ENCODE measurements at places on chromosomes 16 and 17.
A peak's percentile ranks its signal among the peaks of the same experiment; 100 is the strongest.

DNA sequence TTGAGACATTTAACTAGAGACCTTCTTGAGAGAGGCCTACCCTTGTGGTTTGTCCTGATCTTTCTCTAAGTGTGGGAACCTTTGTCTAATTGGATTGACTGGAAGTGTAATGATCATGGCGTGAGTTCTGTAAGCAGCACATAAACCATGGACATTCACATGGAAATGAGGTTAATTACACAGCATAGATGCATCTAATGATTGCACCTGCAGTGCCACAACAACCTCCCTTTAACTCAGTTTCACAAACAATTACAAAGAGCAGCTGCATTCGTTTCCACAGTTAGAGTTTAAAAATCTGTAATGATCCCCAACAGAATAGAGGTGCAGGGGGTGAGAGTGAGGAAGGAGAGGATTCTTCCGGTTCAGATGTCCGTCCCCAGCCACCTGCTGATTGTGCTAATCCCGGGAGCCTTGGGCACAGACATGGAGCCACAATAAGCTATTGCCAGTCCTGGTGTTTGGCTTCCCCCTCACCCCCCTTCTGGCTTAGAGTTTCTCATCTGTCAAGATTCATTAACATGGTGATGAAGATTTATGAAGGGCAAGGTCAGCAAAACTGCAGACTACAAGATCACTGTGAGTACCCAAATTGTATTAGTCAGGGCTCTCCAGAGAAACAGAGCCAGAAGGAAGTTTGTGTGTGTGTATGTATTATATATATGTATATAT lies 659.2 kb upstream of the SOX9 start:
- DNase-seq: peak; percentile 41

GRCh38 chr16:11583166-11583565 lies 3.6 kb downstream of the LITAF start:
- DNase-seq: no peak

- DNase-seq: peak; percentile 96
These were observed 421 bp upstream of the DLX4 start for GRCh38 chr17:49968405-49969133.

- DNase-seq: no peak
These were observed 15.7 kb downstream of the CMC2 start for GRCh38 chr16:80990978-80991377.

- DNase-seq: peak; percentile 27
These were observed 2.7 kb upstream of the LASP1NB start for GRCh38 chr17:38922538-38923297.

DNA sequence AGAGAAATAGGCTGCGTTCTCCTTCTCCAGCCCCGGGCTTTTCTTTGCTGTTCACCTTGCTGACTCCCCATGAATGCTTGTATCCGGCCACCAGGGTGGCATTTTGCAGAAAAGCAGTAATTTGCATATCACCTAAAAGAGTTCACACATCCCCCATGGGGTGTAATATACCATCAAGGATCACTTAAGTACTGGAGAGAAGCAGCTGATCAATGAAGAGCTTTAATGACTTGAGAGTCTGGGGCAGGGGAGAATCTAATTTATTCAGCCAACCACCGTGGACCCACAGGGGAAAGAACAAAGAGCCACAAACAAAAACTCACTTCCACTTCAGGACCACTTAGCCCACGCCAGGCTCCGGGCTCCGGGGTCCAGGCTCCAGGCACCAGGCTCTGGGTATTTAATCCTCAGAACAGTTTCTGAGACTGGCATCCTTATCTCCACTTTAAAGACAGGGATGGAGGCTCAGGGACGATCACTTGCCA lies 33.9 kb upstream of the SEC14L1 start:
- no peak for DNase-seq

- no peak for DNase-seq
These were observed 5.9 kb downstream of the UBE2I start for GRCh38 chr16:1315081-1316032.

- DNase-seq: peak; percentile 30
These were observed 93.9 kb upstream of the WSCD1 start for GRCh38 chr17:5976251-5976650.

DNA sequence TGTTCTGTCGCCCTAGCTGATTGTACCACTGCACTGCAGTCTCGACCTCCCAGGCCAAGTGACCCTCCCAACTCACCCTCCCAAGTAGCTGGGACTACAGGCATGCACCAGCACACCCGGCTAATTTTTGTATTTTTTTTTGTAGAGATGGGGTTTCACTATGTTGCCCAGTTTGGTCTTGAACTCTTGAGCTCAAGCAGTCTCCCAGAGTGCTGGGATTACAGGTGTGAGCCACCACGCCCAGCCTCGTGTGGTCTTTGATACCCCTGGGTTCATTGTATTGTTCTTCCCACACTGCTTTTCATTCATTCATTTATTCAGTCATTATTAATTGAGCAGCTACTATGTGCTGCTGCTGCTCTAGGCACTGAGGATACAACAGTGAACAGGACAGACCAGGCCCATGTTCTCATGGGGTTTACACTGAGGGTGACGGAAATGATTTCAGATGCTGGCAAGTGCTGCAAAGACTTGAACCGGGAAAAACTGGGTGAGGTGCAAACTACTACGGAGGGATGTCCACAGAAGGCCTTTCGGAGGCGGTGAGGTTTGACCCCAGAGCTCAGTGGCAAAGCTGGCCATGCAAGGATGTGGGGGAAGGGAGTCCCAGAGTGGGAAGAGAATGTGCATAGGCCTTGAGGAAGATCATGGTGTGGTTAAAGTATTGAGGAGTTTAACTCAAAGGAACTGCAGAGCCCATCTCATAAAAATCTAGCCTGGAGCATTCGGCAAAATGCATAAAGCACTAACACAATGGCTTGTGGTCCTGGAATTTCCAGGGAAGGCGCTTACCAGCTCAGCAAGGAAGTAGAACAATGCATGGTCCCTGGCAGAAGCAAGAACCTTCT lies 10.9 kb downstream of the ABCC1 start:
- no peak for DNase-seq

- peak; percentile 74 for DNase-seq
These were observed 21.8 kb downstream of the KATNB1 start for GRCh38 chr16:57757326-57757786.

- no peak for DNase-seq
These were observed 109.2 kb upstream of the NACA2 start for GRCh38 chr17:61700252-61700651.

Measured in NCI-H82 (cell line).